ENCODE measurements at places on chromosomes 13 and 19. TPM values are rescaled to one million over a fixed set of nuclear protein-coding genes. Genes with fewer than 3 reads are reported as not detected.

- no peak for DNase-seq
Observed at GRCh38 chr19:40235238-40236025, 8.9 kb upstream of the CCNP start.

DNA sequence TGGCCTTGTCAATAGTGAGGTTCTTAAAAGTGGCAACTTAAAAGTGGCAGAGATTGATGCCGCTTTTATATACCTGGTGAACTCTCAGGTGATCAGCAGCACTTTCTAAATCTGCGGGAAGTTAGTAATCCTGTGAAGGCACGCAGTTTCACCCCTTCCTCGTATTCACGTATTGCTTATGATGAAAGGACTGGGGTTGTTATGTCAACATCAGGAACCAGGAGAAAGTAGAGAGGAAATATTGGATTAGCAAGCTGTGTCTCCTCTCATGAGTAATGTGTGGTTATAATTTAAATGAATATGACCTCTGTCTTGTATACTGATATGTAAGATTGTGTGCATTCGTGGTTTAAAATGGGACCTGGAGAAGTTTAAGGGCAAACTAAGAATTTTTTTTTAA lies 544.6 kb downstream of the SLITRK6 start:
- no peak for DNase-seq

GRCh38 chr19:49809160-49809940 lies 3.7 kb downstream of the FUZ start:
- DNase-seq, result peak; percentile 47

Gene ATP4B
- total RNA-seq, result not detected

- DNase-seq, result no peak
Observed at GRCh38 chr19:50402544-50403301, 16.0 kb upstream of the SPIB start.

Gene CCDC194
- not detected for total RNA-seq

DNA sequence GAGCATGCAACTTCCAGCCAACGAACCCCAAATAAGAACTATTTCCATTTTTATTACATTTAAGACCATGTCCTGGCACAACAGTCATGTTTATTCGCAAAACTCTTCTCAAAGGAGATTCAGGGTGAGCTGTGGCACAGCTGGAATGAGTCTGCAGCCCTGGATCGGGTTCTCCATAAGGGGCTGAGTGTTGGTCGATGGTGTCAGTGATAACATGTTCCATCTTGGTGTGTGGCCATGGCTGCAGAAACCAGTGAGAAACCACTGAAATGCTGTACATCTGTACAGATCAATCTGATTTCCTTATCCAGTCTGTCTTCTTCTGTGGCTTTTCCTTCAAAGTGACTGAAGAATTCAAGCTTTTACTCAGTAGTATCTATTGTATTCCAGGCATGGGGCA lies 15.2 kb downstream of the FAM124A start:
- DNase-seq, result no peak

DNA sequence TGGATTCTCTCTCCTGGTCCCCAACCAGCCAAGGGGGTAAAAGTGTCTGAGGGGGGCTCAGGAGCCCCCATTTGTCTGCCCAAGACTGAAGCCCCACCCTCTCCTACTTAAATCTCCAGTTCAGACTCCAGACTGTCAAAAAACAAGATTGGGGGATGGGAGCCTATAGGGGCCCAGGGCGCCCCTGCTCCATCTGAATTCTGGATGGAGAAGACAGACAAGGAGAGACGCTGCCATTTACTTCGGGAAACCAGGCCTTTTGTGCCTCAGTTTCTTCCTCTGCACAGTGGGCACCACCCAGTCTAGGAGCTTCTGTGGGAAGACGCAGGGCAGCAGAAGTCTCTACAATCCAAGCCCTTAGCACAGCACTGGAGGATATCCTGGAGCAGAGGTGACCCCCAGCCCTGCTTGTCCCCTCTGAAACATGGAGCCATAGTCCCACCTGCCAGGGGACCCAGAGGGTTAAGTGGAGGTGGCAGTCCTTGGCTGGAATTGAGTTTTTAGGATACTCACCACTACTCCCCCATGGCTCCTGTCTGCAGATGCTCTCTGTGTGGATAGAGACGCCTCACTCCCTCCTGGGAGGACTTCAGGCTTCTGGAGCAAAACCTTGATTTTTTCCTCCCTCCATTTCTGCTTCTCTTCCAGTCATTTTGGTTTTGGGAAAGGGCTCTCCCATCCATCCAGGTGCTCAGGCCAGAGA lies 1.7 kb upstream of the CRLF1 start:
- DNase-seq, result no peak

Gene FBXO17
- total RNA-seq, result 30.9 TPM

Gene SIGLEC10
- not detected for total RNA-seq

Gene SULT2A1
- total RNA-seq, result not detected

Gene ZNF708
- 24.6 TPM for total RNA-seq

DNA sequence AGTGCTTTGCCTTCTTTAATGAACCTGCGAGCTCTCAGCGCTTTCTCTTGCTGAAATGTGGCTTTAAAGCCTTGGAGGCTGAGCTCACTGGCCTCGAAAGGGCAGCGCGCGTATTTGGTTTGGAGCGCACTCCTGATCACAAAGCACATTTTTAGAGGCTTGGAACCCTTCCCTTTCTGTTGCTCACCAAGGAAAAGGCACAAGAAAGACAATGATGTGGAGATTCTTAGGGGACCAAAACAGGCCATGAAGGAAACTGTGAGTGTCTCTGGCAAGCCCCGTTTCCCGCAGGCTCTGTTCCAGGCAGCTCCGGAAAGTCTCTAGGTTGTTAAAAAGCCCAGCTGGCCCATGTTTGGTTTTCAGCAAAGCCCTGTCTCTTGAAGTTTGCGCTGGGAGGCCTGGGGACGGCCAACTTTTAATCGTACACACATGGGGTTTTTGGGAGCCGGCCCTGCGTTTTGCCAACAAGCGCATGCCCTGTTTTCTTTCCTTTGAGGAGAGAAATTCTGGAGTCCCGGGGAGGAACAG lies 9.4 kb upstream of the SPC24 start:
- DNase-seq, result no peak

Gene GTF2F2
- total RNA-seq, result 27.5 TPM

Gene JAK3
- 1.3 TPM for total RNA-seq

- DNase-seq, result no peak
Observed at GRCh38 chr19:35928507-35928906, 7.7 kb upstream of the LRFN3 start.

DNA sequence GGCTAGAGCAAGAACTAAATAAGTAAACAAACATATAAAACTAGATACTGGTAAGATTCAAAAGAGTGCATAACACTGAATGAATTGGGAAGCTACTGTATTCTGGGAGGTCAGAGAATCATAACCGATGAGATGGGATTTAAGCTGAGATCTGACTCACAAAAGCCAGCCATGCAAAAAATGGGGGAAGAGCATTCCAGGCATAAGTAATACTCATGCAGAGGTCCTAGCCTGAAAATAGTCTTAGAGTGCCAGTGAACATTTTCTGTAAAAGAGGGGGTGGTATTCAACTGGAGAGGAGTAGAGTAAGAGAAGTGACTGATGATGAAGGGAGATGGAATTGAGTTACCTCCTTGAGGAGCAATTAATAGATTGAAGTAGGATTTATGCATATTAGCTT lies 872.0 kb upstream of the GPC6 start:
- DNase-seq, result no peak

Gene ZNF471
- not detected for total RNA-seq

- DNase-seq, result peak; percentile 41
Observed at GRCh38 chr13:77751513-77752456, 54.3 kb downstream of the SLAIN1 start.

- no peak for DNase-seq
Observed at GRCh38 chr19:41480336-41480735, 37.4 kb downstream of the ERICH4 start.

DNA sequence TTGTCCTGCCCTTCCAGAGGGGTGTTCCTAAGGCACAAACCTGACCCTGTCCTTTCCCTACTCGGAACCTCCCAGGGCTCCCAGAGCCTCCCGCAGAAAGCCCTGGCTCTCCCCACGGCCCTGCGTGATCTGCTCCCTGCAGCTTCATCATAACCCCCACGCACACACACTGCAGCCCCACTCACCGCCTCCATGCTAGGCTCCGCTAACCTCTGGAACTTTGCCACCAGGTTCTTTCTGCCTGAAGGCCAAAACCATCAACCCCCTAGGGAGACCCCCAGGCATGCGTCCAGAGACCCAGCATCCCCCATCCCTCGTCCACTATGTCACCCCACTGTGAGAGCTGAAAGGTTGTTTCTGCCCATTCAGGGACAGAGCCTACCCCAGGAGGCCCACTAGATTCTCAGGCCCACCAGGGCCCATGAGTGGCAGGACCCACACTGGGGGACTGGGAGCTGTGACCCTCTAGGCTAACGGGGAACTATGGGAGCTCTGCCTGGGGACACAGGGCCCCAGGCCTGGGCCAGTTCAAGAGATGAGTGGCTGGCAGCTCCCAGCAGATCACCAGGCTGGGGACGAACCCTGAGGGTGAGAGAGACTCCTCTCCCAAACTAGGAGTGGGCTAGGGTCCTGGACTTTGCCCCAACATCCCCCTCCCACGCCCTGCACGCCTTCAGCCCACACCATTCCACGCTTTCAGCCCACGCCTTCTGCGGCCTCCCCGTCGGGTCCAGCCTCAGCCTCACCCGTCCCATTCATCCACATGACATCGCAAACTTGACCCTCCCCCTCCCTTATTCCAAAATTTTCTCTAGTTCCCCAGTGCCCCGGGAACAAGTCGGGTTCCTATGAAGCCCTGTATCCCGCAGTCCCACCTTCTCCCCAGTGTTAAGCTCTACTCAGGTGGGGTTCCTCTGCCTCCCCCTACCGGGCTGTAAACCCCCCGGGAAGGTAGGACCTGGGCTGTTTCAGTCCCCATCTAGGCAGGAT lies 33.2 kb upstream of the PNMA8B start:
- DNase-seq, result no peak

DNA sequence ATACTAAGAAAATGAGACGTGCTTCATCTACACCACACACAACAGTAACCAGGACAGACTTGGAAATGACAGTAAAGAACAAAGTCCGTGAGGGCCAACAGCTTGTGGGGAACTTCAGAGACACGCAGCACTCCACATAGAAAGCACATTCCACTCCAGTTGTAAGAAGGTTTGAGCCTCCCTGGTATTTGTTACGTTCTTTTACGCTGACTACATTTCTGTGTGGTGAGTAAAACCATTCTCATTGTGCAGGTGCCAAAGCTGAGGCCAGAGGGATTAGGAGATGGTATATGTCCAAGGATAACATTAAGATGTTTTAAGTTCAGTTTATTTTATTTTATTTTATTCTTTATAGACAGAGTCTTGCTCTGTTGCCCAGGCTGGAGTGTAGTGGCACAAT lies 1189.9 kb downstream of the UQCRFS1 start:
- DNase-seq, result no peak

DNA sequence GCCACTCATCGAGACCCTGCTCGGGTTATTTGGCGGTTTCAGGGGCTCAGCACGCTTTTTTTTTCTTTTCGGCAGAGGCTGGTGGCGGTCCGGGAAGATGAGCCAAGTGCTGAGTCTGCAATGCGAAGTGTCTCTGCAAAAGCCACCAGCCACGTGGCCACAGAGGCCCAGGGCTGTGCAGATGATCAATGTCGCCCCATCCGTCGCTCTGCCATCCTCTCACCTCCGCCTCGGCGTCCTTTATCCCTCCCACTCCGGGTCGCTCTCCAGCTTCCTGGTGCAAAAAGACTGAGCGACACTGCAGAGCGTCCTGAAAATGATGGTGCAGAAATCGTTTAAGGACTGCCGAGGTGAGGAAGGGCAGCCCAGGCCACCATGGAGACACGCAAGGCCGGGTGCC lies 55.0 kb downstream of the TINCR start:
- no peak for DNase-seq

Gene FPR1
- total RNA-seq, result not detected

DNA sequence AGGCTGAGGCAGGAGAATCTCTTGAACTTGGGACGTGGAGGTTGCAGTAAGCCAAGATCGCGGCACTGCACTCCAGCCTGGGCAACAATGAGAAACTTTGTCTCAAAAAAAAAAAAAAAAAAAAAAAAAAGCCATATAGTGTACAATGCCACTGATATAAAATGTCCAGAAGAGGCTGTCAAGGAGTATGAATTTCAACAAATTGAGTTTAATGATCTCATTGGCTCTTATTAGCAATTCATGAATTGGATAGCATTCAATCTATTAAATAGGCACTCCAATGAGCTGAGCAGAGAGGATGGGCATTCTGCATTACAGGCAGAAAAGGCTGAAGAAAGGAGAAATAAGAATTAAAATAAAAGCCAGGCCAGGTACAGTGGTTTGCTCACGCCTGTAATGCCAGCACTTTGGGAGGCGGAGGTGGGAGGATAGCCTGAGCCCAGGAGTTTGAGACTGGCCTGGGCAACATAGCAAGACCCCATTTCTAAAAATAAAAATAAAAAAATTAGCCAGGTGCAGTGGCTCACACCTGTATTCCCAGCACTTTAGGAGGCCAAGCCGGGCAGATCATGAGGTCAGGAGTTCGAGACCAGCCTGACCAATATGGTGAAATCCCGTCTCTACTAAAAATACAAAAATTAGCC lies 757 bp upstream of the LMNB2 start:
- DNase-seq, result no peak

Measured in neural crest cell (in vitro differentiated cells).